ENCODE measurements at places on chromosomes 3 and 15.

DNA sequence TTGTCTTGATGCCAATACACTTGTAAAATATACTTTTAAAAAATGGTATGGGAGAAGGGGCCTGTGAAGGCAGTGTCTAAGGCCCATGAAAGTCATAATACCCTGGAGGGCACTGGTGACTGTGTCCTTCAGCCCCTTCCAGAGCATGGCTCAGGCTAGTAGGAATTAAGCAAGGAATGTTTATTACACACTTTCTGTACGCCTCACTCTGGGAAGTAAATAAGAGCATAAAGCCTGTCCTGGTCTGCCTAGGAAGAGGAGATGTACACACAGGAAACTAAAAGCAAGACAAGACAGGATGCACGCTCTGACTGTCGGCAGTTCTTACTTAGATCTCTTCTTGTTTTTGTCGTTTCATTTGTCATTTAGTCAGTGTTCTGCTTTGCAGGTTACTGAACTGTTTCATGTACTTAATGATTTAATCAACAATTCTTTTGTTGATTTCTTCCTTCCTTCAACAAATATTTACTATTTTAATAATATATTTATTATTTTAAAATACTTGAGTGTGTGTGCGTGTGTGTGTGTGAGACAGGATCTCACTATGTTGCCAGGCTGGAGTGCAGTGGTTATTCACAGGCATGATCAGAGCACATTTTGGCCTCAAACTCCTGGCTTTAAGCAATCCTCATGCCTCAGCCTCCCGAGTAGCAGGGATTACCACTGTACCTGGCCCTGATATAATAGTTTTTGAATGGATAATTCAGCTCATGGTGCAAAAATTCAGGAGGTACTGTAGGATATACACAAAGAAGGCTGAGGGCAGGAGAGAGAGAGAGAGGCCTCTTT, 9.0 kb upstream of the SMAD6 start:
- no peak for DNase-seq

GRCh38 chr15:58568157-58568571, 136.4 kb downstream of the LIPC start:
- no peak for DNase-seq

DNA sequence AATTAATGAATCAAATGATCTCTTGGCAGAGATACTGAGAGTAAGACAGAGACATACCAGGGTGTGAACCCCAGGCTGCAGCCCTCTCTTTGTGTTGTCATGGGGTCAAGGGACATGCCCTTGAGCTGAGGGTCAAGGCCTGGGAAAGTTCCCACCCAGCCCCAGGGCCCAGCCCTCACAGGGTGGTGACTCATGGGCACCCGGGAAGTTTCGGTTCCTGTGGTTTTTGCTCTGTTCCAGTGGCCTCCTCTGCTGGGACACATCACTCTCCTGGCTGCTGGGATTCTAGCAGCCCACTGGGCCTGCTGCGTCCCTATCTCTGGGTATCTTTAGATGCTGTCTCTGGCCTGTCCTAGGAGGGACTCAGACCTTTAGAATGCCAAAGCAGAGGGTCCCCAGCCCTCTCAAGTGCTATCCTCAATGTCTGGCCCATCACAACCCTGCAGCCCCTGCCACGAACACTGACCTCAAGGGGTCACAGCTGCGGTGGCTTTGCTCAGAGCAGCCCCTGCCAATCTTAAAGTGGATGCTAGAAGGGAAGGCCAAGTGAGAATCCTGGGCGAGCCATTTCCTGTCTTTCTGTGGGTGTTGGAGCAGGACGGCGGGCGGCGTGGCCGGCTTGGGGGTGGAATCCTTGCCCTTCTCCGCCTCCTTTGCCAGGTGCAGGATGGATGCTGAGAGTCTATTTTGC, 148.4 kb upstream of the TLE3 start:
- DNase-seq, result peak; percentile 63

- no peak for DNase-seq
Measured at GRCh38 chr3:58035524-58036255, 27.5 kb downstream of the FLNB start.

DNA sequence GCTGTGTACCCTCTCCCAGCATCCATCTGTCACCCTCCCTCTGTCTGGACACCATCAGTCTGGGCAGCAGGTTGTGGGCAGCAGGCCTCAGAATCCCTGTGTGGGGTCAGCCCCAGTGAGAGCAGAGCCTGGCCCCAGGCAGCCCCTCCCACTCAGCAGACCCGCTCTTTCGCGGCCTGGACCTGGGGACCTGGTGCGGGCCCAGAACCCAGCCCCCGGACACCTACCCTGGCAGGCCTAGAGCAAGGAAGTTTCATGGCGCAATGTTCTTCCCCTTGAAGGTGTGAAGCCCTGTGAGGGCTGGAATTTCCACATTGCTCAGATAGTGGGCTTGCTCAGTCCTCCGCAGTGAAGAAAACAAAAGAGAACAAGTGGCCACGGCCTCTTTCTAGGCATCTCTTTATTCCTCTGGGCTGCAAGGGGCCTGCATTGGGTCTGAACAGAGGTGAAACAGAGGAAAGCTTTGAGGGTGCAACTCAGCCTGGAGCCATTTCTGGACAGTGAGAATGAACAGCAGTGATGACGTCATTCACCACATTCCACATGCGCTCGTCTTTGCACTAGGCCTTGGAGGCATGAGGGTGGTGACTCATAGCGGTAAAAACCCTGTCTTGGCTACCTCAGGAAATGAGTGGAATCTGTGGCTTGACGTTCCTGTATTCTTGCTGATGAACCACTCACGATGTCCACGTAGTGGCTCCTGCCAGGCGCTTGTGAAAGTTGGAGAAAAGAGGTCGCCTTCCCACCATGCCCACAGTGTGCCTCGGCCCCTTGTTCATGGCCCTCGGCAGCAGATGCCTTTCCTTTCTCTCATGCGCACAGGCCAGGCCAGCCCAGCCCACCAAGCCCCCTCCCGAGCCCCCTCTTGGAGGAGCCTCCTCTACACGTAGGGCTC, 66.1 kb downstream of the SLC30A4 start:
- DNase-seq, result peak; percentile 89

- DNase-seq, result no peak
Measured at GRCh38 chr3:43790476-43790875, 99.7 kb downstream of the ABHD5 start.

DNA sequence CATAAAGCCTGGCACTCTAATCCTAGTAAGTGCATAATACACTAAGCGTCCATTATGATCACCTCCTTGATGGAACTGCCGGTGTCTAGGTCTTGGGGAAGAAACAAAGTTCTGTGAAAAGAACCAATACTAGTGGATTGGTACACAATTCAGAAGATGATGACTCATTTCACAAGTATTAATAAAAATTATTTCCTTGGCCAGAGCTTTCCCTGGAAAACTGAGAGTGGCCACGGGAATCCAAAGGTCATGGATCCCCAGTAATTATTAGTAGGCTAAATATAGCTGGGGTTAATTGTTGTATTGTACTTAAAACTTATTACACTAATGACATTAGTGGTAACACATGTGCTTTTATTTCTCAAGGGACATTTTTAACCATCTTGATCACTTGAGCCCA, 808.0 kb upstream of the NR2F2 start:
- DNase-seq, result no peak

GRCh38 chr3:123365450-123366143, 83.3 kb downstream of the ADCY5 start:
- DNase-seq, result no peak

DNA sequence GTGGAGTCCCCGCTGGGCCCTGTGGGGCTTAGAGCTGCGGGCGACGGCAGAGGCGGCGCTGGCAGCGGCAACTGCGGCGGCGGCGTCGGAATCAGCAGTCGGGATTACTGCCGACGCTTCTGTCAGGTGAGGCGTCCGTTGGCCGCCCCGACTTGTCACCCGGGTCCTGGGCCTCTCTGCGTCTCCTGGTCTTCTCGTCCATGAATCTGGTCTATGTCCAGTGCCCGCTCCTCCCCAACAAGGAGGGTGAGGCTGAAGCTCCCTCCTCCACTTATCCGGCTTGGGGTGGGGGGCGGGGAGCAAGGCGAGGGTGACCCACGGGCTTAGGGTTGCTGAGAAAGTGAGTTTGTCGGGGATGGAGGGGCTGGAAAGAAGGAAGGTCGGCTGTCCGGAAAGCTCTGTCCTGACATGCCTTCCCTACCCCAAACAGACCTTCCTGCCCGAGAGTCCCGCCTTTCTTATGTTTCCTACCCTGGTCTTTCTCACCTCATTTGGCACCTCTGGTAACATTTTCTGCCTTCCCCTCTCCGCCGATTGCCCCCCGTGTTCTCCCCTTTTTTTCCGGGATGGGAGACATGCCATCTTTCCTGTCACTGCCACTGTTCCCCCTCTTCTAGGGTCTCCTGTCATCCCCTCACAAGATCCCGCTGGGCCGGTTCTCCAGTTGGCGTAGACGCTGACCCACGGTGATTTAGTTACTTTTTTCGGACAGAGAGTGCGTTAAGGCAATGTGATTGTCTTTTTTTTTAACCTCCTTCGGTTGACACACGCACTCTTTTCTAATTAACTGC, 520 bp downstream of the ZNF654 start:
- DNase-seq, result no peak

All from SJSA1 (cell line).